B cell (primary cell): ENCODE measurements at places on chromosomes 11 and 22.

DNA sequence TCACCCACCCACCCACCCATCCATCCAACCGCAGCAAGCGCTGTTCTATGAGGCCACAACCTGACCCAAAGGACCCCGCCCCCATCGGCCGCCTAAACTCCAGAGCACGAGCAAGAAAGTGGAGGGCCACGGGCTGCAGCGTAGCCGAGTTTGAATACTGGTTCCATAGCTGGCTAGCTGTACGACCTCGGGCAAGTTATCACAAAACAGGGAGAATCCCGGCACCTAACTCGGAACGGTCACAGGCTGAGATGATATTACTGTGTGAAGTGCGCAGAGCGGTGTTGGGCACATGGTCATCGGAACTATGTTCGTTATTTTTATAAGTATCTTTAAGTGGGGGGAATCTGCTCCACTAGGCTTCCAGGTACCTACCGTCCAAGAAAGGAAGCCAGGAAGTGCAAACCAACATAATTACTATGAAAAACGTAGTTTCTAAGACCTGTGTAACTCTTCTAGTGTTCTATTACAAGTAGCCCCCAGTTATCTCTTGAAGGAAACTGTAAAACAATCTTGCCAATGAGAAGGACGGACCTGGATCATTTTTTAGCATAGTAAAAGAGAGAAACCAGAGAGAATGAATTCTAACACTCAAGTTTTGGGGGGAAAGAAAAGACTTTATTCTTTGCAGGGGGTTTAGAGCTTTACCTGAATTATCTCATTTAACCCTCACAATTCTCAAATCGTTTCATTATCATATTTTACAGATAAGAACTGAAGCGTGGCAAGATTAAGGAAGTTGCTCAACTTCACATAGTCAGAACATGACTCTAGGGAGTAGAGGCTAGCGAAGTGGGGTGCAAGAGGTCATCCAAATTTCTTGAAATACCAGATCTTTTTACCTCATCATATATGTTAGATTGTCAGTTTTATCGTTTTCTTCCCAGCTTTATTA is 663 bp upstream of the BUD13 start:
- peak; percentile 51 for DNase-seq

DNA sequence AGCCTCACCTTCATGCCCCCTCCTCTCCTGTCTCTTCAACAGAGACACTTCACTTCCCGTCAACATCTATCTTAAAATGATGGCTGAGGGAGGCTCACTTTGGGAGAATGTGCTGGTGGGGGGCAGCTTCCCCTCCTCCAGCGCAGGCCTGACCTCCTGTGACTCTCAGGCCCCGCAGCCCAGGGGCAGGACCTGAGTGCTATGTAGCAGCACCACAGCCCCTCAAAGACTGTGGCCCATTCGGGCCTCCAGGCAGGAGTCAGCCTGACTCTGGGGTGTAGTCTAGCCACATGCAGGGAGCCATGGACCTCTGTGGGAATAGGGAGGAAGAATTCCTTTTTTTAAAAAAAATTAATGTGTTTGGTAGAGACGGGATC is 43.7 kb downstream of the DKK3 start:
- no peak for DNase-seq

DNA sequence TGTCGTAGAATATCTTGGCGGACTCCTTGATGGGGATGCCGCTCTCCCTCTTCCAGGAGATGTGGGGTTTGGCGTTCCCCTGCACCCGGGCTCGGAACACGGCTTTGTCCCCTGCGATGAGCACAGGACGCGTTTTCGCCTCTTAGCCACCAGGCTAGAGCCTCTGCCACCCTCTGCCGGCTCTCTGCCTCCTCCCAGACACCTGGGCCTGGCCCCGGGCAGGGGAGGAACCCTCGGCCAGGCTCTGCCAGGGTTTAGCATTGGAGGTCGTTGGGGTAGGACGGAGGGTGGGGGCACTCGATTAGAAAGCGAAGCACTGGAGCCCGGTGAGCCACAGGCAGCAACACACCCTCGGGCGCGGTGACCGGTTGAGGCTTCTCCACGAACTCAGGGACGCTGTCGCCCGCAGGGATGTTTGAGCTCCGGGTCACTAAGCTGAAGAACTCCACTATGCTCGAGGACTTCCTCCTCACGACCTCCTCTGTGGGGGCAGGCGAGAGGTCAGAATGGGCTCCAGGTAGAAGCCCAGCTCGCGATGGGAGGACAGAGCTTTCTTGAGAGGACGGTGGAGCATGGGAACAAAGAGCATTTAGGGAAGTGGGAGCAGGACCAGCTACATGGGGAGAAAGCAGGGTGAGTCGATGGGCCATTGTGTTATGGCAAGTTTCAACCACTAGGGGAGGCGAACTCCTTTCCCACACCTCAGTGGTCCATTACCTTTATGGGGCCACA is 4.3 kb downstream of the IGSF22 start:
- DNase-seq: peak; percentile 77

DNA sequence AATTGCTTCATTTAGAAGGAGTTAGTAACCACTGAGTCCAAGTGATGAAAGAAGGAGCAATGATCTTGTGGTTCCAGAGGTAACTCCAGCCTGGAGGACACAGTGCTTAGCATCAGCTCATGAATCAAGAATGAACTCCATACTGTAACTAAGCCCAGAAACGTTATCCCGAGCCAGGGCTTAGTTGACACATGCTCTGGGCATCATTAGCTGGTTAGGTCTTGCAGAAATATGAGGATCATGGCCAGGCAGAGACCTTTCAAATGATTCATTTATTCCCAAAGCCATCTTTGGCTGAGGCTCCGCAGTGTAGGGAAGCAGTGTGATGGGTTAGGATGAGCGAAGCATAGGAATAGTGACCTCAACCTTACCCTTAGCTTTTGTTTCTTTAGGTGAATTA is 277.4 kb downstream of the FAM76B start:
- no peak for DNase-seq

DNA sequence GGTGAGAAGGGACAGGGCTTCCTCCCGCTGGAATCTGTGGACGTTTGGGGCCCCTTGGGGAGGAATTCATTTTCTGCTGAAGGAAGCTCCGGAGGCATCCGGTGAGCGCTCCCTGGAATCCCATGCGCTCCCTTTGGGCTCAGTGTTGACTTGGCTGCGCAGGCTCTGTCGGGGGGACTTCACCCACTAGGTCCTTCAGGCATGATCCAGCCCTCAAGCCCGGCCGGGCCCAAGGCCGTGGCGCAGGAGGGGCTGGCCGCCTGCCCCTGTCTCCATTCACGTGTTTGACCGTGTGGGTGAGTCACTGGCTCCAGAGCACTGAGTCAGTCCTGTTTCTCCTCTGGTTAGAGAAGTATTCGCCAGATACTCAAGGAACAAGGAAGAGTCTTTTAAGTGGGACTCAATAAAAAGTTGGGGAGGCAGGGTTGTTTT is 1.4 kb downstream of the CTTN start:
- no peak for DNase-seq
